Ovary (tissue), 10 donors: ENCODE measurements at places on chromosomes 5 and 9. TPM values are rescaled to one million over a fixed set of nuclear protein-coding genes. Genes with fewer than 3 reads are reported as not detected.

The PCDHB7 gene
- total RNA-seq: 4.0 TPM

The SNCAIP gene
- total RNA-seq: 41.9 TPM

The C9orf50 gene
- not detected for total RNA-seq

The DIPK1B gene
- 14.6 TPM for total RNA-seq

The PCDHA3 gene
- 1.9 TPM for total RNA-seq

The UNC5A gene
- total RNA-seq: 0.23 TPM

The FAM81B gene
- 0.36 TPM for total RNA-seq

The BTNL3 gene
- 0.12 TPM for total RNA-seq

- no peaks in the 10 kb centered on the region for H3K36me3 ChIP-seq
- DNase-seq: no peak
- H3K4me1 ChIP-seq: no peaks in the 10 kb centered on the region
- H3K27ac ChIP-seq: no peak overlapping the region
- H3K4me3 ChIP-seq: no peak overlapping the region
Observed at GRCh38 chr5:114176356-114176755, 185.5 kb upstream of the KCNN2 start.

GRCh38 chr5:109454731-109455505 is 45.1 kb upstream of the PJA2 start:
- H3K36me3 ChIP-seq: no peaks in the 10 kb centered on the region
- H3K4me3 ChIP-seq: no peak overlapping the region
- H3K27ac ChIP-seq: no peak overlapping the region
- no peaks in the 10 kb centered on the region for H3K4me1 ChIP-seq
- no peak for DNase-seq
- no peaks in the 10 kb centered on the region for H3K27me3 ChIP-seq

- H3K27ac ChIP-seq: no peak overlapping the region
- no peaks in the 10 kb centered on the region for H3K4me1 ChIP-seq
- no peaks in the 10 kb centered on the region for H3K36me3 ChIP-seq
- DNase-seq: no peak
- H3K4me3 ChIP-seq: no peak overlapping the region
Observed at GRCh38 chr9:37984278-37984671, 80.3 kb upstream of the SLC25A51 start.

- peak overlapping the region; percentile 89 for H3K27ac ChIP-seq
- peak overlapping the region; percentile 93 for H3K4me3 ChIP-seq
- peak; percentile 64 for DNase-seq
- H3K4me1 ChIP-seq: no peaks in the 10 kb centered on the region
Observed at GRCh38 chr5:123035918-123036390, 571 bp downstream of the PPIC start.

DNA sequence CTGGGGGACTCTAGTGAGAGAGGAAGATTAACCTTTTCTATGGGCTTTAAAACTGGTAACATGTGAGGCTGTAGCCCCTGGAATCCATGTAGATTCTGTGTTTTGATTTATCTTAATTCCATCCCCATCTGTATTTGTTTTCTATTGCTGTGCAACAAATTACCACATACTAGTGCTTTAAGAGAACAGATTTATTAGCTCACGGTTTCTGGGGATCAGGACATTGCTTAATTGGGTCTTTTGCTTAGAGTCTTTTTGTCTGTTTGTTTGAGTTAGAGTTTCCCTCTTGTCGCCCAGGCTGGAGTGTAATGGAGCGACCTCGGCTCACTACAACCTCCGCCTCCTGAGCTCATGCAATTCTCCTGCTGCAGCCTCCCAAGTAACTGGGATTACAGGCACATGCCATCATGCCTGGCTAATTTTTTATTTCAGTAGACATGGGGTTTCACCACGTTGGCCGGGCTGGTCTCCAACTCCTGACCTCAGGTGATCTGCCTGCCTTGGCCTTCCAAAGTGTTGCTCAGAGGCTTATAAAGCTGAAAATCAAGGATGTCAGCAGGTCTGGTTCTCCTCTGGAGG is 29.9 kb upstream of the GNA14 start:
- DNase-seq: no peak
- H3K36me3 ChIP-seq: no peaks in the 10 kb centered on the region
- no peak overlapping the region for H3K4me3 ChIP-seq
- no peak overlapping the region for H3K27ac ChIP-seq
- H3K27me3 ChIP-seq: no peaks in the 10 kb centered on the region
- H3K4me1 ChIP-seq: no peaks in the 10 kb centered on the region

DNA sequence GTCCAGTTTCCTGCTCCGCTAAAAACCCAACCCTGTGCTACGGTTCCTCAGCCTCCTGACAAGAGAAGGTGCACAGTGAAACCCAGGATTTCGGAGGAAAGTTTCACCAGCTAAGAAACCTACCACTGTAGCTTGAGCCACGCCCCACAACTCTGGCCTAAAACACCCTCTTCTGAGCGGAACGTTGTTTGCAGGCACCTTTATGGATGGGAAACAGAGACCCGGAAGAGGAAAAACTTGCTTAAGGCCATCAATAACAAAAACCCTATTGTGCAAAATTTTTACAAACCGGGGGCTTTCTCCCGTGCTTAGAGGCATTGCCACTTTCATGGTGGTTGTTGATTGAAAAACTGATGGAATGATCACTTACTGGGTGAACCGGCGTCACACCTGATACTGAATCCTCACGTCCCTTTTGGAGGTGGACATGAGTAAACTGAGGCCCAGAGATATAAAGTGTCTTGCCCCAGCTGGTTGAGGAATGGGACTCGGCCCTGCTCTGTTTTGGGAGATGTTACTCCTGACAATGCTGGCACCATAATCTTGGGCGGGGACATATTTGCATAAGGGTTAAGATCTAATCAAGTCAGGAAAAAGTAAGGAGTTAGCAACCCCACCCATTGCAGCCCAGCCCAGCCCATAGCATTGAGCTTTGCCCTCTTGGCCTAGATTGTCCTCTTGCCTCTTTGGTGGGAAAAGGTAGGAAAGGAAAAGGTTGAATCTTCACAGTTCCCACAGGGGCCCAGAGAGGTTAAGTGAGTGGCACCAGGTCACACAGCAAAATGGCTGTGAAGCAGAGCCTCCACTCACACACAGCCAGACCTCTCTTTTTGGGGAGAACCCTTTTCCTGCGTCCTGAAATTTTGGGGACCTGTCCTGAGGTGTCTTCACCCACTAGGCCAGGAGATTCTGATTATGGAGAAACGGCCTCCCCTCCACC is 23.2 kb upstream of the PTGS1 start:
- no peak for DNase-seq
- peak overlapping the region; percentile 45 for H3K4me3 ChIP-seq
- no peaks in the 10 kb centered on the region for H3K36me3 ChIP-seq
- H3K27ac ChIP-seq: no peak overlapping the region
- no peaks in the 10 kb centered on the region for H3K27me3 ChIP-seq

GRCh38 chr5:141951332-141951781 is 6.6 kb downstream of the PCDH12 start:
- no peak for DNase-seq
- no peaks in the 10 kb centered on the region for H3K4me1 ChIP-seq
- H3K4me3 ChIP-seq: no peak overlapping the region
- no peaks in the 10 kb centered on the region for H3K27me3 ChIP-seq
- H3K27ac ChIP-seq: no peak overlapping the region

GRCh38 chr9:2337627-2338026 is 284.0 kb upstream of the VLDLR start:
- H3K4me1 ChIP-seq: peaks cover 2% of the 10 kb centered on the region
- H3K36me3 ChIP-seq: no peaks in the 10 kb centered on the region
- no peak overlapping the region for H3K4me3 ChIP-seq

DNA sequence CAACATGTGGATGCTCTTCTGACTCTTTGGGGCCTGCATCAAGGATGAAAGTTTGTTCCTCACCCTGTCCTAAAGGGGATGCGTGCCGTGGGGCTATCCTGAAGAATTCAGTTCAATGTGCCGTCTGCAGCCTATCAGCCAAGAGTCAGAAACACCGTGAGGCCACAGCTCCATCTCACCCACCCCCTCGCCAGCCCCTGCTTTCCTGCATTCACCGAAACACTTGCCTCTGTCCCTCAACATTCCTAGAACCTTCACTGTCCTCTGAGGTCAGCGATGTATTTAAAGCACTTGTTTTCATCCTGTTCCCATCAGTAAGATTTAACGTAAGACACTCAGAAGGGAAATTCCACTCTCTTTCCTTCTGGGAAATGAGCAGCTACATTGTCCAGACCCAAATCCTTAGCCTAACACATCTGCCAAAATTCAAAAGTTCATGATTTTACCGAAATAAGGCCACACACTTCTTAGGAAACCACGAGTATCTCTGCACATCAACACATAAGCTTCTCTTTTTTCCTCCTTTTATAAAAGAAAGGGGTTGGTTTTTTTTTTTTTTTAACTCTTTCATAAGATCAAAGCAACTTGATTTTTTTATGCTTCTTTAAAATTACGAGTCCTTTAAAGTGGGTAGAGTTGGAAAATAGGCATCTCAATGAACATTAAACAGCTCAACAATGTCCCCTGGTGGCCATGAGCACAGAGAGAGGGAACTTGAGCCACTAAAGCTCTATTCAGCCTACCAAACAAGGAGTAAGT is 100.7 kb downstream of the SUSD1 start:
- H3K4me3 ChIP-seq: no peak overlapping the region
- no peaks in the 10 kb centered on the region for H3K27me3 ChIP-seq
- peak overlapping the region; percentile 34 for H3K27ac ChIP-seq
- H3K36me3 ChIP-seq: no peaks in the 10 kb centered on the region
- no peaks in the 10 kb centered on the region for H3K4me1 ChIP-seq

DNA sequence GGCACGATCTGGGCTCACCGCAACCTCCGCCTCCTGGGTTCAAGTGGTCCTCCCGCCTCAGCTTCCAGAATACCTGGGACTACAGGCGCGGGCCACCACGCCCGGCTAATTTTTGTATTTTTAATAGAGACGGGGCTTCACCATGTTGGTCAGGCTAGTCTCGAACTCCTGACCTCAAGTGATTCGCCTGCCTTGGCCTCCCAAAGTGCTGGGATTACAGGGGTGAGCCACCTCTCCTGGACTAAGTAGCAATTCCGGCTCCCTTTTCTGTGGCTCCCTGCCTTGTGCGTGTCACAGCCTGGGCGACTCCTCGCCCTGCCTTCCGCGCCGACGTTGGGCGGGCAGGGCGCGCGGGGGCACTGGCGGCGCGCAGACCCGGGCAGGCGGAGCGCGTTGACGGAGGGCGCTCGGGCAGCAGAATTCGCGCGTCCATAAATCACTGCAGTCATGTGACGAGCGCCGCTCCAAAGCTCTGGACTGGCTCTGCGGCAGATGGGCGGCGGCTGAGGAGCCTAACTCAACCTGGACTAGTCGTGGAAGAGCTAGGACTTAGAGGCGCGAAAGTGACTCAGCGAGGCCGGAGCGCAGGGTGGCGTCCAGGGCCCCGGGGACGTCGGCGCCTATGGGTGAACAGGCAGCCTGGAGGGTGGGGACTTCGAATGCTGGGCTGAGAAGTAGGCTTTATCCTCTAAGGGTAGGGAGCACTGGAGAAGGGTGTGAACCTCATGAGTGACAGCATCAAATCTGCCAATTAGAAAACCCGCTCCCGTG is 1.4 kb upstream of the CIZ1 start:
- H3K4me1 ChIP-seq: peaks cover 6% of the 10 kb centered on the region
- peak overlapping the region; percentile 78 for H3K4me3 ChIP-seq
- peak; percentile 86 for DNase-seq
- no peaks in the 10 kb centered on the region for H3K27me3 ChIP-seq
- no peaks in the 10 kb centered on the region for H3K36me3 ChIP-seq
- H3K27ac ChIP-seq: no peak overlapping the region

DNA sequence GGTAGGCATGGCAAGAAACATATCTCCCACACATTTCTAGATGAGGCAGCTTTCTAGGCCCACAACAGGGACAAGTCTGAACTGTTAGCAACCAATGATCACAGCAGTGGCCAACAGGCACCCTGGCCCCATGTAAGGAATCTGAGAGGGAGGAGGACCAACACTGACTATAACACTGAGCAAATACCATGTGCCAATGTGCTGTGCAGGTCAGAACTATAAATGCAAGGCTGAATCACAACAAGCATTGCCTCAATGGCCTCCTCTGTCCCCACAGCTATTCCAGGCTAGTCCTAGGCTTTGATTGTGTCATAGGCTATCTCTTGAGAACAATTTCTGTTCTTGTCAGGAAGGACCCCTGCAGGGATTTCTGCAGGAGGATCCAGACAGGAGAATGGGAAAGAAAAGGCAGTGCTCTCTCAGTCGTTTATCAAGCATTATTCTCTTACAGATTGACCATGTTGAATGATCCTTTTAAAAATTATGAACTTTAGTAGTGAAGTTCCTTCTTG is 221.2 kb downstream of the TLE1 start:
- no peaks in the 10 kb centered on the region for H3K36me3 ChIP-seq
- no peak overlapping the region for H3K27ac ChIP-seq
- no peaks in the 10 kb centered on the region for H3K4me1 ChIP-seq
- no peak for DNase-seq
- H3K27me3 ChIP-seq: no peaks in the 10 kb centered on the region
- no peak overlapping the region for H3K4me3 ChIP-seq

- no peak overlapping the region for H3K4me3 ChIP-seq
- no peak for DNase-seq
- no peaks in the 10 kb centered on the region for H3K36me3 ChIP-seq
- no peaks in the 10 kb centered on the region for H3K27me3 ChIP-seq
Observed at GRCh38 chr5:167049771-167050567, 1241.5 kb upstream of the WWC1 start.

DNA sequence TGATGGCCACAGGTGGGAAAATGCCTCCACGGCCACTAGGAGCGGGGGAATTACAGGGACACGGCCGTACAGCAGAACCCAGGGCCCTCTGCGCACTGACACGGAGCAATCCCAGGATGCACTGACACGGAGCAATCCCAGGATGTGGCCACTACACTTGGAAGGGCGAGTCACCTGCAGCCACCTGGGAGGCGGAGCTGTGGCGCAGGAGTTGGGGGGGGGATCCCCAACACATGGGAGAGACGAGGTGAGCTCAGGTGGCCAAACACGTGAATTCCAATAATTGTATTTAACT is 6.8 kb downstream of the CLPTM1L start:
- no peak for DNase-seq
- no peaks in the 10 kb centered on the region for H3K27me3 ChIP-seq
- no peaks in the 10 kb centered on the region for H3K4me1 ChIP-seq
- H3K36me3 ChIP-seq: no peaks in the 10 kb centered on the region

DNA sequence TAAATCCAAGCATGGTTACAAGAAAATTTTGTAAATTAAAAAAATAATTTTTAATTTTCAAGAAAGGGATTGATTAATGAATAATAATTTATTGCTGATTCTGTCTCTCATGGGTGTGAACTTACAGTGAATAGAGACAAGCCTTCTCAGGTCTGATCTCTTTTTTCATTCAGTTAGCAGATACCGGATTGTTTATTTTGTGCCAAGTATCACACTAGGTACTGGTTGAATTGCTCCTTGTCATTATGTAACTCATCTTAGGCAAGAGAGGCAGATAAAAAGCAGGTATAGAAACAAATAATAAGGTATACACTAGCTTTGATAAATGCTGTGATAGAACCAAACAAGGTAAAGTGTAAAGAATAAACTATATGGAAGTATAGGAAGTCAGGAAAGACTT is 283.3 kb downstream of the PJA2 start:
- H3K4me1 ChIP-seq: no peaks in the 10 kb centered on the region
- no peaks in the 10 kb centered on the region for H3K27me3 ChIP-seq
- H3K27ac ChIP-seq: no peak overlapping the region
- no peaks in the 10 kb centered on the region for H3K36me3 ChIP-seq
- H3K4me3 ChIP-seq: no peak overlapping the region
